ENCODE measurements at places on chromosomes 2 and 18.

DNA sequence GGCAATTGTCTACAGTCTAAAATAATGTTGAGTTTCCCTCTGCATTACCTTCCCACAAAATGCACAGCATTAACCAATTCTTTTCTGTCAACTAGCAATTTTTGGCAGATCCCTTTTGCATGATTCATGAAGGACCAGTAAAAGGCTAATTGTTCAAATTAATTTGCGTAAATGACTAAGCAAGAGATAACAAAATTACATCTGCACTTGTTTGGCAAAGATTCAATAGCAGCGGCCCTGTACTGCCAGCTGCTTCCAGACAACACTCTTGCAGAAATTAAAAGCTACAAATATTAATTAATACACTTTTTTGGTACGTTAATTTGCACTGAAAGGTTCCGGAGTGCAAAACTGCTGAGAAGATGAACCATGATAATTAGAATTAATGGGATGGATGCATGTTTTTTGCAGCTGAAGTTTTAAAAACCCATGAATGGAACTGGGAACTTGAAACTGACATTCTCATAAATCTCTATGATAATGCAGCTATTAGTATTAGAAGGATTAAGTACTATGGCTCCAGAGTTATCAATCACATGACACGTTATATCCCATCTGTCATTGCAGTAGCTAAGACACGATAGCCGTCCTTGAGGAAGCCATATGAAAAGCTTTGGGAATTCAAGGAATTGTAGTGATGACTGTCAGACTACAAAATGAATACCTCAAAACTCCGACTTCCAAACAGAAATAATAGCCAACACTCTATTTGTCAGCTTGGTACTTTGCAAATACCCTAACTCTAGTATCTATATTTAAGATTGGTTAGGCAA lies 1268.3 kb upstream of the ACVR2A start:
- DNase-seq, result no peak

GRCh38 chr2:206040525-206040924 lies 45.4 kb downstream of the INO80D start:
- DNase-seq, result no peak

DNA sequence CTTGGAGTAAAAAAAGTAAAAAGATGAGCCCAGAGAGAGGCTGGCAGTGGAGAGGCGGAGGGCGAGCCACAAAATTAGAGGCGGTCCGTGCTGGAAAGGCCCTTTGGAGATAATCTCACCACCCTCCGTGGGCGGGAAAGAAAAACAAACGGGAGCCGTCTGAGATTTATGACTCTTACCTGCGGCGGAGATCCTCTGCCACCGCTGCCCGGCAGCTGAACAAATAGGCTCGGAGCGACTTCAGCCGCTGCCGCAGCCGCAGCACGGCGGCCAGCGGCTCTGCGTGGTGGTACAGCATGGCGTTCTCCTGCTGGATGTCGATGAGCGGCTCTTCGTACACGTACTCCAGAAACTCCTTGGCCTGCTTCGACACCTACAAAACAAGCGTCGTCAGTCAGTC lies 94.6 kb downstream of the PLEKHM3 start:
- no peak for DNase-seq

DNA sequence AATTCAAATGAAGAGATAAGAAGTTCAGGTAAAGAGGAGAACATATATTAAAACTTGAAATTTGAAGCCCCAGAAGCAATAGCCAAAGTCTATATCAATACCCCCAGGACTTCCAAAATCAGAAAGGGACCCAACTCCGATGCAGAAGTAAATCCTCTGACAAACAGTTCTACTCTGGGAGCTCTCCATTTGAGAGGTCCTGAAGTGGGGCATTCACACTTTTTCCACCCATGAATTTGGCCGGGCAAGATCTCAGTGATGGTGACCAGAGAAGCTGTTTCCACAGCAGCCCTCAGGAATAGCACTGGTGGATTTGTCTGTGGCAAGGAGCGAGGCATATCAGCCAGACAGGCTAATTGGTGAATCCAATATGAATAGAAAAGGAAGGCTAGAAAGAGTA lies 313.6 kb upstream of the MC4R start:
- DNase-seq, result no peak

- no peak for DNase-seq
These were observed 70.0 kb upstream of the NDUFV2 start for GRCh38 chr18:9032519-9032918.

- no peak for DNase-seq
These were observed 165.6 kb downstream of the KLHL29 start for GRCh38 chr2:23550553-23550952.

DNA sequence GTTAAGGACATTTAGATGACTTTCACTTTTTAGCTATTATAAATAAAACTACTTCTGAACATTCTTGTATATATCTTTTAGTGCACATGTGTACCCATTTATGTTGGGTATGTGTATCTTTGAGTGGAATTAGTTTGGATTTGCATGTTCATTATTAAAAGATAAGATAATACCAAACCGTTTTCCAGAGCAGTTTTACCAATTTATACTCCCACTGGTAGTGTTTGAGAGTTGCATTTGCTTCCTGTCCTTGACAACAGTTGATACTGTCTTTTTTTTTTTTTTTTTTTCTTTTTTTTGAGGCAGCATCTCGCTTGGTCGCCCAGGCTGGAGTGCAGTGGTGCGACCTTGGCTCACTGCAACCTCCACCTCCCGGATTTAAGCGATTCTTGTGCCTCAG lies 23.3 kb downstream of the SLC30A6 start:
- DNase-seq, result no peak

DNA sequence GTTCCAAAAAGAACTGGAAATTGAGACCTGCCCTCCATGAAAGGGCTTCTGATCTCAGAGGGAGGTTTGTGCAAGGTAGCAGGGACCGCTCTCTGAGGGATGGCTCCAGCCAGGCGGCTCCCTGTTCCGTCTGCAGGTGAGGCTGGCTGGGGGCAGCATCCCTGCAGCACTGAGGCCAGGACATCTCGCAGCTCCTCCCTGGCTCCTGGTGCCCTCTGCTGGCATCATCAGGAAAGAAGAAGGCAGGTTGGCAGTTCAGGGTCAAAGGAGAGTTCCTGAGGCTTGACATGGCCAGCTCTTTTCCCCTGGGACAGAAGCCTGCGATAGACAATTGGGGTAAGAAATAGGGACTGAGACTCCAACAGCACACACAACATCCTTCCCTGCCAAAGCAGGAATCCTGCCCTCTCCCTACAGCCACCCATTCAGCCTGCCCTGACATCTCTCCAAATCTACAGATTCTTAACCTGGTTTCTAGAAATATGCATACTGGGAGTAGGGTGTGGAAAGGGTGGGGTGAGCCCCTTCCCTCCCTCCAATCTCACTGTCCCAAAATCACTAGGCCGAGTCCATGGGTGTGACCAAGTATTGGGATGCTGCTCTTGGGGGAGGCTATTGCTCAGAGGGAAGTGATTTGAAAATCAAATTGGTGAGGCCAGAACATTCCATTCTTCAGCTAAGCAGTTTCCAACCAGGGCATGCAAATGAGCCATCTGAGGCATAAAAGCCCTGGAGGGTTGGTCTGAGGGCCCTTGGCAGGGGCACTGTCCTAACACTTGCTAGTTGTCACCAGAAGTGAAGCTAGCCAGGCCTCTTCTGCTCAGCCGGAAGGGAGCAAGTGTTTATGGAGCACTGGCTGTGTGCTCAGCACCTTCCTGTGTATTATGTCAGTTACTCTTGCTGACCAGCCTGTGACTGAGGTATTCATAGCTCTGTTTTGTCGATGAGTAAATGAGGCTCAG lies 185.4 kb downstream of the TFCP2L1 start:
- DNase-seq, result no peak

DNA sequence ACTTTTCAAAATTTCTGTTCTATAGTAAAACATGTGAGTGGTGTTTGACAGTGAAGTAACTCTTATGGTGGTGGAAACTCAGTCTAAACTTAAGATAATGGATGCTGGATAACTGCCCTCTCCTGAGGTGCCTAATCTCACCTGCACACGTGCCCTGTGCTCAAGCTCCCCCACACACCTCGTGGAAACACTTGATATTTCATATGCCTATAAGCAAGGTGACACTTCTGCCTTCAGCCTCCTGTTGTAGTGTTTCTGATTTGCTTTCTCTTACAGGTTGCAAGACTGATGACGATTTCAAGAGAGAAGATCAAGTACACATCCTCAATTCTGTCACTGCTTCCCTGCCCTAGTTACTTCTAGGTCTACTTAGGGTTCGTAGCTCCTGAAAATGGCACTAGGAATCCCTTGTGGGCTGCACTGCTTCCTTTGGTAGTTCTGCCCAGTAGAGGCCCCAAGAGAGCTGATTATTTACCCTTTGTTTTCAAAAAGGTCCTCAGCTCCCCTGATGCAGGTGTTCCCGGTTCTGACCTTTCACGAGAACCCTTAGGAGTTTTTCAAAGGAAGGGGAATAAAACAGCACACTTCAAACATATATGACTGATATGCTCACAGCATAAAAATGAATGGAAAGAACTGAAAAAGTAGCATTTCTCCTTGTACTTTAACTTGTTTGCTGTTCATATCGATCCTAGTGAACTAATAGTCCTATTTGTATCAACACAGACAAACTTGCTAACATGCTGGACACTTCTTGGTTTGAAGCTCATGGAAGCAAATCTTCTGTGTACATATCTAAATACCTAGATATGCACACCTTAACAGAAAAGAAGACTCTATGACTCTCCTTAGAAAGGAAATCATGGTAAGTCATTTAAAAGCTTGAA lies 6.7 kb downstream of the CAVIN2 start:
- DNase-seq, result no peak

DNA sequence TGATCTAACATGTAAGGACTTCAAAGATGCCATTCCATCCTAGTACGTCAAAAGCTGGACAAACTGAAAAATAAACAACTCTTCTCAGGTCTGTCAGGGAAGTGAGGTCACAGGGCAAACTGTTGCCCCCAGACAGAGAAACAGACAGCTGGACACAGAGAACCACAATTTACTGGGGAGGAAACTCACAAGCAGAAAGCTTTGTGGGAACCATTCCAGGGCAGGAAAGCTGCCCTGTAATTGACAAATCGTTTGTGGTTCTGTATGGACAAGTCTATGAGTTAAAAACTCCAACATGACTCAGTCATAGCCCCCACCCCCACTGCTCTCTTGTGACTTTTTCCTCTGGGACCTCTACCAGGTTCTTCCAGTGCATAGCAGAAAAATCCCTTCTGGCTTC lies 28.4 kb downstream of the MCEE start:
- DNase-seq, result no peak

DNA sequence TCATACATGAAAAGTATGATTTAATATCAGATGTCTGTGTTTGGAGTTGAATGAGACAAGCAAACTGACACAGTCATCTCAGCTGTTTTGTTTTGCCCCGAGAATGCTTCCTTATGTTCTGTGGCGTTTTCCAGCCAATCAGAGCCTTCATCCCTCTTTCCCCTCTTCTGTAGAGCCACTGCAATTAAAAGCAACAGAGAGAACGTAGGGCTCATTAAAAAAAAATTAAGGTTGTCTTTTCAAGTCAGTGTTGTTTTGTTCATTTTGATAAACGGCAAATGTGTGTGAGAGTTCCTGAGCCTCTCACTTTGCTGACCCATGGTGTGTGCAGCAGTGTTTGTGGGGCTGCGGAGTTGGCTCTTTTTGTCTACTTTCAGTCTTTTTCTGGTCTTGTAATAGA lies 216.0 kb downstream of the FHOD3 start:
- no peak for DNase-seq

GRCh38 chr18:9325716-9326115 lies 8.9 kb upstream of the TWSG1 start:
- DNase-seq, result no peak

GRCh38 chr2:189171956-189172609 lies 7.5 kb downstream of the COL5A2 start:
- DNase-seq, result no peak

DNA sequence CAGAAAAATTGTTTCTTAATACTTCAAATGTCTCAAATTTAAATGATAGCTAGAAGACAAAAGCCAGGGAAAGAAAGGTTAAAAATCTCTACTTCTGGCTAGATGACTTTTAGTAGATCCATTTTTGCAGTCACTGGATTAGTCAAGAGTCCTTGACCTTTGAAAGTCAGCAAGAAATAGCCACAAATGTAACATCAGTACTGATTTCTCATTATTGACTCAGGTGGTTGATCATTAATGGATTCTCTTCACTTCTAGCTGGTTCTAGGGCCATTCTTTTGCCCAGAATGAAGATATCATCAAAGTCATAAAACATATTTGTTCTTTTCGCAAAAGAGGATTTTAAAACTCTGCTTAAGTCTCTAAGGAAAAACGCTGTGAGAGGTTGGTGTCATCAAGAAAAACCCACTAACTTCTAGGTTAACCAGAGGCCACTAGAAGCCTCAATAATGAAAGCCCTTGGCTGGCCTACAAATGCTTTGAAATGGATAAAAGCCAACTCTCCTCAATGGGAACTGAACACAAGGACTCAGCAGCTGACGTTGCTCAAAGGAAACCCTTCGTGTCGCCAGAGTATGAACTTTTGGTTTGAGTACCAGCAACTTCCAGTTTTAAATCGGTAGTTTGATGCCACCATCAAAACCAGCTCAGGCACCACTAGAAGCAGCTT lies 66.3 kb downstream of the IRS1 start:
- no peak for DNase-seq

DNA sequence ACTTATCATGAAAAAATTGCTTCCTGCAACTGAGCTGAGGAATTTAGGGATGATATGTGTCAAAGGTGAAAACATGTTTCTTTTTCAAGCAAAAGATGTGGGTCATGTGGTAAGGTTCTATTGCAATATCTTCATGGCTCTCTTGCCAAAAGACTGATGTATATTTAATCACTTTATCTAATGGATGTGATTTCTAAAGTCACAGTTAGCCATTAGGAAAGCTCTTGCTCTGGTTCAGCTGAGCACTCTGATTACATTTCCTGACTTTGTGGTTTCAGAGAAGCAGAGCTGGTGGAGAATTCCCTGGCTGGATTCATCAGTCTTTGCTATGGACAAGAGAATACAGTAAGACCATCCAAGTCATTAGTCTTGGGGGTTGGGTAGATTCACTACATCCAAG lies 24.4 kb downstream of the SCN9A start:
- no peak for DNase-seq

GRCh38 chr2:41884718-41885117 lies 163.1 kb upstream of the PKDCC start:
- DNase-seq, result no peak

DNA sequence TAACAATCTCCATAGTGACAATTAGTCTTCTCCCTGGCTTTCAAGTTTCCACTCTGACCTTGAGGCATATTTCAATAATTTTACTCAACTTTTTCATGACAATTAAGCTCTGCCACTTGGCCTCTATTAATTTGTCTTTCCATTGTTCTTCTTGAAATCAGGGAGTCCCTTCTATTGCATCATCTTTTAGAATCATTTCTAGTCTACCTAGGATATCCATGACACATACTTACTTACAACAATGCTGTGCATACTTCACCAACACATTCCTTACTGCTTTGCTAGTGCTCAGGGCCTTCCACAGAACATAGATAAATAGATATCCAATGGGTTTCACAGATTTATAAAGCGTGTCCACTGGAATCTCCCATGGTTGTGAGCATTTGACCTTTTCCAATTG lies 331.5 kb upstream of the LRP1B start:
- no peak for DNase-seq

- no peak for DNase-seq
These were observed 4.7 kb downstream of the SNORC start for GRCh38 chr2:232874677-232875223.

Data from stimulated activated CD8-positive, alpha-beta memory T cell treated with anti-CD3 and anti-CD28 coated beads, Interleukin-15, amount 100 ng/mL, for 24 hours (primary cell).